ENCODE measurements at places on chromosomes 4 and X.

DNA sequence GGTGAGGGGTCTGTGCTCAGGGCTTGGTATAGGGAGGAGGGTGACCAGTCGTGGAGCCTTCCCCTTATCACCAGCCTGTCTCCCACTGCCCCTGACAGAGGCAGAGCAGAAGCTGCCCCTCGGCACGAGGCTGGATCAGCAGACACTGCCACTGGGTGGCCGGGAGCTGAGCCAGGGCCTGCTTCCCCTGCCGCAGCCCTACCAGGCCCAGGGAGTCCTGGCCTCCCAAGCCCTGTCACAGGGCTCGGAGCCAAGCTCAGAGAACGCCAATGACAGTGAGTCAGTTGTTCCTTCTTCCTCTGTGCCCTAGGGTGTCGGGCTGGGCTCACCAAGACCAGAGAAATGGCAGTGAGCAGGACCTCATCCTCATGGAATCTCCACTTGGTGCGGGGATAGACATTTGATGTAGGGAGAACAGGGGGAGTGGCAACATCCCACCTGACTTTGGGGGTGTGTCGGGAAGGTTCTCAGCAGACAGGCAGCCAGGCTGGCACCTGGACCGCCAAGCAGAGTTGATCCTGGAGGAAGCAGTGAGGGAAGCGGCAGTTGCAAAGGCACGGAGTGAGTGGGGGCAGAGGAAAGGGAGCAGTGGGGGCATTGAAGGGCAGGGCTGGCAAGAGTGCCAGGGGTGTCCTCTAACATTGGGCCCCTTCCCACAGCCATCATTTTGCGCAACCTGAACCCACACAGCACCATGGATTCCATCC lies 14.3 kb upstream of the UBA1 start:
- no peak for DNase-seq

DNA sequence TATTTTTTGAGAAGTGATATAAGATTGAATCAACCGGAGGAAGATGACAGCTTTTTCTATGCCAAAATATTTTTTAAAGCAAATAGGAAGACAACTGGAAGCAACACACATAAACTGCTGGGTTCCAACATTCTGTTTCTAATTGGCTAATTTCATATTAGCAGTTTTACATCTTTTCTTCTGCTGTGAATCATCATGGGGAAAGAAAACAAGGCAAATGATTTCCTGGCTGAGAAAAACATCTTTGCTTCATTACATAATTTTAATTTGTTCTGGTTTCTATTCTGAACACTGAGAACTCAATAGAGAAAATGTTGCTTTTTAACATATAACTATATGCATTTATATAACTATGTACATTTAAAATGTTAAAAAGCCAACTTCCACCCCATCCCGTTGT lies 2518.5 kb downstream of the ARAP2 start:
- DNase-seq, result no peak

GRCh38 chr4:38086151-38086848 lies 126.1 kb downstream of the PTTG2 start:
- DNase-seq, result no peak

- DNase-seq, result no peak
Measured at GRCh38 chrX:124229374-124229773, 103.1 kb upstream of the TEX13D start.

- DNase-seq, result no peak
Measured at GRCh38 chrX:65575022-65575421, 40.4 kb upstream of the LAS1L start.

GRCh38 chr4:3044870-3045819 lies 29.2 kb downstream of the HTT-AS start:
- DNase-seq, result peak; percentile 58

- no peak for DNase-seq
Measured at GRCh38 chr4:140463182-140463581, 34.9 kb downstream of the MGAT4D start.

- DNase-seq, result no peak
Measured at GRCh38 chrX:43693602-43694406, 37.7 kb downstream of the MAOA start.
